Activated naive CD8-positive, alpha-beta T cell treated with anti-CD3 and anti-CD28 coated beads, Interleukin-2, amount 10 ng/mL, durations not matched to agents 7 days and 5 days (primary cell): ENCODE measurements at places on chromosomes 1 and 21. TPM values are rescaled to one million over a fixed set of nuclear protein-coding genes. Genes with fewer than 3 reads are reported as not detected.

UBXN11 gene
- 60.5 TPM for total RNA-seq

RHCE gene
- 0.17 TPM for total RNA-seq

LCE2A gene
- total RNA-seq: not detected

GRCh38 chr1:204307334-204307883, 52.3 kb downstream of the PLEKHA6 start:
- no peak for DNase-seq

DNA sequence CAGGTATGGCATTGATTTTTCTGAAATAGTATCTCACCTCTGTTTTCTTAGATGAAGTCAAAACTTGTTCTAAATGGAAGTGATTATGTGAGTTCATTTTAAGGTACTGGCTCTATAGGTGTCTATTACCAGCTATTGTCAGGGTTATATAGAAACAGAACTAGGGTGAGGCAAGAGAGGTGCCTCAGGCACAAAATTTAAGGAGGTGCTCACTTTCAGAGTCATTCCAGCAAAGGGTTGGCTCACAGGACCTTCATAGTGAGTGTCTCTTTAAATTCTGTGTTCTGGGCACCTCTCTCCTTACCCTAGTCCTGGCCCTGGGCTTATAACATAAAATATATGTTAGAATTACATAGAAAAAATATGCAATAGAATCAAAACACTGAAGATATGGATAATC, 49.3 kb downstream of the KIAA0319L start:
- no peak for DNase-seq

DNA sequence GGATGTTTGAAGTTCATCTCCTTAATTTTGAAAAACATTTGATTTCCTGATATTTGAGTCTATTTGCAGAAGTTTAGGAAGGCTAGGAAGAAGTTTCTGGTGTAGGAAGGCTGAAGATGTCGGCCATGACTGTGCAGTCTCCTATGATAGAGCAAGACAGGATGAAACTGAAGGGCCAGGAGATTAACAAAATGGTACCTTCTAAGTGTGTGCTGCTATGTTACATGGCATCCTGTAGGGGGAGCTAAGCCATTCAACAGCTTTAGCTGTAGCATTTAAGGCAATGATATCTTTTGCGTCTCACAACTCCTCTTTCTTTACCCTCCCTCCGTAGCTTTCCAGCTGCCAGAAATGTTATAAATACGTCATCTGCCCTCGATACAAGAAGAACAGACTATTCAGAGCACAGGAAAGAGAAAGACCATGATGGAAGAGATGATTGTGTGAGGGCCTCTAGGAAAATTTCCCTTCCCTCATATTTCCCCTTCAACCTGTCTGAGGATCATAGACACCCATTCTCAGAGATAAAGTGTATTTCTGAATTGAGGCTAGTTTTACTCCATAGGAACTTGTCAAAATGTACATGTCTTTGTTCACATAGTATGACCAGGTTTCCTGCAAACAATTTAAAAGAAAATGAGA, 61.1 kb downstream of the XCL1 start:
- DNase-seq: no peak

GRCh38 chr1:160361814-160362167, 5.1 kb upstream of the NHLH1 start:
- DNase-seq: no peak
